Peyer's patch (tissue), 4 donors: ENCODE measurements at places on chromosomes 2 and 18.

DNA sequence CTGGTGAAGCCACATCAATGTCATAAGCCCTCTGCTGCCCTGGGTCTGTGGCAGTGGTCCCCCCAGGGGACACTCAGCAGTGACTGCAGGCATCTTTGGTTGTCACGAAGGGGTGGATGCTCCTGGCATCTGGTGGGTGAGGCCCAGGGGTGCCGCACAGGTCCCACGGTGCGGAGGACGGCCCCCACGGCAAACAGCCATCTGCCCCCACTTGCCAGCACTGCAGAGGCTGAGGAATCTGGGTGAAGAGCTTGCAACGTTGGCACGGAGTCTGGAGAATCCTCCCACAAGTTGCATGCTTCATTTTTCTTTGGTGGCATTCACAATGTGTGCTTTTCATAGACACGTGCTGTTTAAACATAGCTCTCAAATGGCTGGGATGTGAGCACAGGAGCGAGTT lies 105.1 kb upstream of the PXDN start:
- no peaks in the 10 kb centered on the region for H3K36me3 ChIP-seq
- H3K27me3 ChIP-seq: no peaks in the 10 kb centered on the region
- no peaks in the 10 kb centered on the region for H3K4me1 ChIP-seq
- H3K27ac ChIP-seq: no peak overlapping the region

DNA sequence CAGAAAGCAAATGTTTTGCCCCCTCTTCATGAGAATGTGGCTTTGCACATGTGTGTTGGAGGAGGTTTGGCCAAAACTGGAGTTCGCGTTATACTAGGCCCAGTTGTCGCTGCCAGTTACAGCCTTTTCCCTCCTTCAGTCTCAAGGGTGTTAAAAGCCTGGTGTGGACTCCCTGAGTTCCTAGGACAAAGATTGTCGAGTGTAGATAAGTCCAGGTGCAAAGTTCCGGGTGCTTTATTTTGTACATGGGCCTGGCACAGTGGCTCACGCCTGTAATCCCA lies 542 bp upstream of the RNF103 start:
- H3K4me1 ChIP-seq: peaks cover 8% of the 10 kb centered on the region
- no peaks in the 10 kb centered on the region for H3K27me3 ChIP-seq
- H3K36me3 ChIP-seq: peaks cover 11% of the 10 kb centered on the region
- H3K4me3 ChIP-seq: no peak overlapping the region

DNA sequence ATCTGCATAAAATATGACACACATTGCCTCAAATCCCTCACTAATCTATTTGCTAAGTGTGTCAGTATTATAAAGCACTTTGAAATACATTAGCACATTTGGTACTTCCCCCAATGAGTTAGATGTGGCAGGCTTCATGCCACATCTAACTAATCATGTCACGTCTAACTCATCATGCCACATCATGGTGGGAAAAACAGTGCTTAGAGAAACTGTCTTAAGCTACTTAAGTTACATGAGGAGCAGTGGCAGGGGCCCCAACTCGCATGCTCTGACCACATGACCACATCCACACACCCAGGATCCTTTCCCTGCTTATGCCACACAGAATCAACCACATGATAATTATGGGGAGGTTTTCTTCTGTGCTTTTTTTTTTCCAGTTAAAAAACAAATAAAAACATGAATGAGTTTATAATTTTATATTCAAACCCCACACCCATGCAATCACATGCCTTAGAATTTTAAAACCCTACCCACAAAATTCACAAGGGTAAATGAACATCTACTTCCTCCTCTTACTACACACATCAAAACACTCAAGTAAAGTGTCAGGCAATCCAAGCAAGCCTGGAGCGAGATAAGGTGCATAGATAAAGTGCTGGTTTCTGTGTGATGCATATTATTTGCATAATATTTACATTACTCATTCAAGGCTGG lies 1.6 kb downstream of the ABCA12 start:
- H3K27me3 ChIP-seq: no peaks in the 10 kb centered on the region
- no peaks in the 10 kb centered on the region for H3K4me1 ChIP-seq
- no peak for DNase-seq
- no peak overlapping the region for H3K4me3 ChIP-seq
- H3K36me3 ChIP-seq: no peaks in the 10 kb centered on the region
- no peak overlapping the region for H3K27ac ChIP-seq

DNA sequence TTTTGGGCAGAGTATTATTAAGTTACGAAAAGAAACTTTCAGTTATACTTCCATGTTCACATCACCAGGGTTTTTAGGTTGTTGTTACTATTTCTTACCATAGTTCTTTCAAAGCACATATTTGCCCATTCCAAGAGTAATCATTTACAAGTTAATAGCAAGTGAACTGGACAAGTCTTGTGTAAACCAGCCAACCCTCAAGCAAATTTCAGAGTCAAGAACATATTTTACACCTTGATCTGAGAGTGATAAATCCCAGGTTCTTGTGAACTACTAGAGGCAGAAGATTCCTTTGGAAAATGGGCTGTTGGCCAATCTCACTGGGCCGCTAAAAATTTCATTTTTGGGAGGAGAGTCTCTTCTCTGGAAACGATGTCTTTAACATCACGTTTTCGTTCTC lies 2.7 kb upstream of the ASAP2 start:
- H3K4me3 ChIP-seq: no peak overlapping the region
- H3K36me3 ChIP-seq: no peaks in the 10 kb centered on the region
- no peak for DNase-seq
- H3K27me3 ChIP-seq: no peaks in the 10 kb centered on the region

DNA sequence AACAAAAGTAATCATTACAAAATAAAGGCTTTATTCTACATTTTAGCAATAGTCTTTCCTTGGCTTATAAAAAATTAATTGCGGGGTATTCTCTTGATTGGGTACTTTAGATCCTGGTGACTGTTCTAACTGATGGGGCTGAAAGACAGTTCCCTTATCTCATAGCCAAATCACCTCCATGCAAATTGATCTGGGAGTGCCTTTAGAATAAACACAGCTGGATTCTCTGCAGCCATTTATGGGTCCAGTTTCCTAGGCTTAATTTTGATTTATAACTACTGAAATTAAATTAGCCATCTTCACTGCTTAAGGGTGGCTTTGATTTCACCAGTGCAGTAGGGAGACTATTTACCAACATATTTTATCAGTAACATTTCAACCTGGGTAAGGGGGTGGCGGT lies 337.1 kb downstream of the NRXN1 start:
- no peak overlapping the region for H3K4me3 ChIP-seq
- H3K4me1 ChIP-seq: no peaks in the 10 kb centered on the region
- no peak for DNase-seq
- no peaks in the 10 kb centered on the region for H3K27me3 ChIP-seq
- no peaks in the 10 kb centered on the region for H3K36me3 ChIP-seq

- H3K27me3 ChIP-seq: no peaks in the 10 kb centered on the region
- no peaks in the 10 kb centered on the region for H3K36me3 ChIP-seq
- H3K4me1 ChIP-seq: no peaks in the 10 kb centered on the region
- no peak for DNase-seq
- no peak overlapping the region for H3K4me3 ChIP-seq
- no peak overlapping the region for H3K27ac ChIP-seq
Observed at GRCh38 chr2:225100269-225100668, 58.0 kb upstream of the DOCK10 start.
